ENCODE measurements at places on chromosomes 5 and 9. TPM values are rescaled to one million over a fixed set of nuclear protein-coding genes. Genes with fewer than 3 reads are reported as not detected.

Gene PKD2L2
- total RNA-seq = not detected

Gene NDOR1
- 37.6 TPM for total RNA-seq

Gene KDM3B
- 39.8 TPM for total RNA-seq

DNA sequence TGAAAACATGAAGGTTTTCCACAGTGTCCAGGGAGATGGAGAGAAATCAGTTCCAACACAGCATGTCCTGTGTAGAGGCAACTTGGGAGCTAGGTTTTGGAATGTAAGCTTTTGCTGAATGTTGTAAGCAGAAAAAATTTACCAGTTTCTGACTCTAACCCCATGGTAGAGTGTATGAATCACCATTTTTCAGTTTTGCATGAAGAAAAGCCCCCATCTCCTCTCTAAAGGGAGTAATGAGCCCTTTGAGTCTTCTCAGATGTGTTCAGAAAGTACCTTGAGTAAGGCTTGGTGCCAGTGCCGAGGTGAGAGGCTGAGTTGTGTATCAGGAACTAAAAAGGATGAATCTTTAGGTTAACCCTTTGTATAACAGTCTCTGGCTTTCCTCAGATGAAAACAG is 96.2 kb downstream of the ADRB2 start:
- no peak for DNase-seq
- no peak overlapping the region for H3K4me3 ChIP-seq
- peaks cover 25% of the 10 kb centered on the region for H3K27me3 ChIP-seq
- no peaks in the 10 kb centered on the region for H3K36me3 ChIP-seq
- H3K27ac ChIP-seq = no peak overlapping the region
- no peaks in the 10 kb centered on the region for H3K4me1 ChIP-seq

- no peak overlapping the region for H3K4me3 ChIP-seq
- DNase-seq = no peak
- H3K4me1 ChIP-seq = peaks cover 24% of the 10 kb centered on the region
- H3K36me3 ChIP-seq = no peaks in the 10 kb centered on the region
These were observed 110.6 kb upstream of the ELL2 start for GRCh38 chr5:96072138-96072790.

GRCh38 chr5:86029308-86029707 is 588.4 kb upstream of the COX7C start:
- no peak for DNase-seq
- H3K27ac ChIP-seq = no peak overlapping the region
- H3K27me3 ChIP-seq = no peaks in the 10 kb centered on the region
- H3K4me1 ChIP-seq = no peaks in the 10 kb centered on the region
- H3K4me3 ChIP-seq = no peak overlapping the region
- H3K36me3 ChIP-seq = no peaks in the 10 kb centered on the region

Gene ARHGEF37
- total RNA-seq = 2.3 TPM

GRCh38 chr5:74296685-74297408 is 343.7 kb downstream of the ENC1 start:
- H3K4me1 ChIP-seq = no peaks in the 10 kb centered on the region
- no peak for DNase-seq
- H3K27ac ChIP-seq = no peak overlapping the region
- no peak overlapping the region for H3K4me3 ChIP-seq
- no peaks in the 10 kb centered on the region for H3K36me3 ChIP-seq

- no peaks in the 10 kb centered on the region for H3K36me3 ChIP-seq
- no peak overlapping the region for H3K27ac ChIP-seq
- H3K27me3 ChIP-seq = no peaks in the 10 kb centered on the region
- no peak for DNase-seq
- H3K4me3 ChIP-seq = no peak overlapping the region
These were observed 6.3 kb upstream of the CLPTM1L start for GRCh38 chr5:1351156-1351555.

DNA sequence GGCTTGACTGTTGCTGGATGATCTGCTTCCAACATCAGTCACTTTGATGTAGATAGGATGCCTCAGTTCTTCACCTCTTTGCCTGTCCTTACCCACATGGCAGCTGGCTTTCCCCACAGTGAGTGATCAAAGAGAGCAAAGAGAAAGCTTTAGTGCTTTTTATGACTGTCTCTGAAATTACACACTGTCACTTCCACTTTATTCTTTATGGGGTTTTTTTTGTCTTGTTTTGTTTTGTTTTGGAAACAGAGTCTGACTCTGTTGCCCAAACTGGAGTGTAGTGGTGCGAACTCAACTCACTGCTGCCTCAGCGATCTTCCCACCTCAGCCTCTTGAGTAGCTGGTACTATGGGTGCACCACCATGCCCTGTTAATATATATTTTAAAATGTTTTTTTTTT is 32.4 kb upstream of the C5orf24 start:
- peak overlapping the region; percentile 59 for H3K27ac ChIP-seq
- H3K36me3 ChIP-seq = peaks cover 14% of the 10 kb centered on the region
- H3K27me3 ChIP-seq = no peaks in the 10 kb centered on the region
- peaks cover 7% of the 10 kb centered on the region for H3K4me1 ChIP-seq

Gene C9orf50
- not detected for total RNA-seq

GRCh38 chr9:113654605-113655428 is 191.3 kb downstream of the RGS3 start:
- no peak overlapping the region for H3K27ac ChIP-seq
- no peak for DNase-seq
- no peak overlapping the region for H3K4me3 ChIP-seq
- H3K36me3 ChIP-seq = no peaks in the 10 kb centered on the region
- H3K27me3 ChIP-seq = no peaks in the 10 kb centered on the region
- H3K4me1 ChIP-seq = peaks cover 8% of the 10 kb centered on the region

Gene OTP
- not detected for total RNA-seq

Gene KCNN2
- not detected for total RNA-seq

Gene CDH9
- total RNA-seq = not detected
